ENCODE measurements at places on chromosomes 3 and 15.
A peak's percentile ranks its signal among the peaks of the same experiment; 100 is the strongest.

DNA sequence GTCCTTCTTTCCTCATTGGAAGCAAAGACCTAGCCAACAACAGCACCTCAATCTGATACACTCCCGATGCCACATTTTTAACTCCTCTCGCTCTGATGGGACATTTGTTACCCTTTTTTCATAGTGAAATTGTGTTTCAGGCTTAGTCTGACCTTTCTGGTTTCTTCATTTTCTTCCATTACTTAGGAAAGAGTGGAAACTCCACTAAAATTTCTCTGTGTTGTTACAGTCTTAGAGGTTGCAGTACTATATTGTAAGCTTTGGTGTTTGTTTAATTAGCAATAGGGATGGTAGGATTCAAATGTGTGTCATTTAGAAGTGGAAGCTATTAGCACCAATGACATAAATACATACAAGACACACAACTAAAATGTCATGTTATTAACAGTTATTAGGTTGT, 29.6 kb upstream of the CRTC3 start:
- DNase-seq = no peak

GRCh38 chr3:187223799-187224198, 26.5 kb downstream of the RTP1 start:
- DNase-seq = no peak

DNA sequence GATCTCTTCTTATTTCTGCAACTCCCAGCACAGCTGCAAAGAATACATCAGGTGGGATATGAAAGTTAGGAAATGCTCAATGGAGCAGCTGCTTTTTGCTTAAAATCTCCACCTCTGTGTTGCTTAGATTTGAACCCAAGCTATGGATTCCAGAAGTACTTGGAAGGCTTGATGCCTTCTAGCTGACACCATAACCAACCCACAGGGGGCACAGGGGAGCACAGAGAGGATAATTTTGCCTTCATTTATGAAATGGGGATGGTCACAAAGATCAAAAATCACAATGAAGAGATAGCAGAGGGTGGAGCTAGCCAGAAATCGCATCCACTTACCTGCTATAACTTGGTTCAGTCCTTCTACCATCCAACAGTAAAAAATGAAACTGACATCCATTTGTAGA, 75.7 kb downstream of the DUT start:
- DNase-seq = no peak

DNA sequence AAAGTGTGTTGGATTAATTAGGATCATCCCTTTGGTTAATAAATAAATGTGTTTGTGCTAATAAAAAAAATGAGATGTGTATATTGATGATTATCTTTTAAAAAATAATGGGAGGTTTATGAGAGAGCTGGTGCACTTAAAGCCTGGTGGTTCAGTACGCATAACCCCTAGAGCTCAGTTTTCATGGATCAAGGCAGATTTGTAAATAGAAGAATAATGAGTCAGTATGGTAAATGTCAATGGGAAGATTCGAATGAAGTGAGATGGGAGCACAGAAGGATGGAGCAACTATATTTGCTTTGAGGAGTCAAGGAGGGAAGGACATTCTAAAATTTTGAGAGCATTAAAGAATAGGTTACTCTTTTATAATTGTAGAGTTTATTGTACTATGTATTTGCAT, 35.4 kb downstream of the AKAP13 start:
- DNase-seq = no peak

- DNase-seq = no peak
Measured at GRCh38 chr15:78405336-78405924, 32.6 kb upstream of the IREB2 start.

- peak; percentile 71 for DNase-seq
Measured at GRCh38 chr15:85485956-85486567, 105.7 kb downstream of the AKAP13 start.

GRCh38 chr3:55559500-55560423, 72.7 kb upstream of the WNT5A start:
- no peak for DNase-seq

DNA sequence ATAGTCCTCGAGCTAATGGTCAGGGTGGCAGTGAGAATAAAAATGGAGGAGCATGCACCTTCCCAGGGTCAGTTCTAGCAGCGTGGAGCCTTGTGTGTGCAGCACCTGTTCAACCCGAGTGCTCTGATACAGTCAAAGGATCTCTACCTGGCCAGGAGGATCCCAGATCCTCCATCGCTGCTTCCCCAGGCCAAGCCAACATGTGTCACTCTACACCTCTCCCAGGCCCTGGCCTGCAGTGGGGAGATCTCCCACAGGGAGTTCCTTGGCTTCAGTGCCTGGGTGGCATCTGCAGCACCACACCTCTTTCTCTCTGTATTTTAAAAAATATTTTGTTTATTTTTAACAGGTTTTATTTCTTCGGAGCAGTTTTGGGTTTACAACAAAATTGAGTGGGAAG, 414.8 kb upstream of the C2CD4B start:
- DNase-seq = no peak

GRCh38 chr3:186255703-186256331, 106.2 kb downstream of the DGKG start:
- no peak for DNase-seq

Measured in activated effector memory CD4-positive, alpha-beta T cell treated with anti-CD3 and anti-CD28 coated beads, Interleukin-2, amount 50 U/mL, for 16 hours (primary cell).